ENCODE measurements at places on chromosomes 12 and 14. TPM values are rescaled to one million over a fixed set of nuclear protein-coding genes. Genes with fewer than 3 reads are reported as not detected.

DNA sequence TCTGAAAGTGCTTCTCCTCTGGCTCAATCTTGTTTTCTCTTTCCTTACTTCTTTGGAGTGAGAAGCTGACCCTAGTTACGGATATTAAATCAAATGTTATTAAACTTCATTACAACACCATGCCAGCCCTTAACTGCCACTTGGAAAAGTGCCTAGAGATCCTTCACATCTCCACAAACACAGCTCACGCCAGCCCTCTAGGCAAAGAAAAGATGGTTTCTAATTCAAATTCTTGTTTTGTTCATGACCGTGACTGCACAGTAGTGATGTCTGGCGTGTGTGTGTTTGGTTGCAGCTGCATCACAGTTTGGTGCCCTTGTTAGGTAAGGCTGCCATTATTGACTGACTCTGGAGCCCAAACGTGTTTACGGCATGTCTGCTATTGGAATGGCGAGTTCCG, 113.0 kb downstream of the BEGAIN start:
- DNase-seq, result no peak

DNA sequence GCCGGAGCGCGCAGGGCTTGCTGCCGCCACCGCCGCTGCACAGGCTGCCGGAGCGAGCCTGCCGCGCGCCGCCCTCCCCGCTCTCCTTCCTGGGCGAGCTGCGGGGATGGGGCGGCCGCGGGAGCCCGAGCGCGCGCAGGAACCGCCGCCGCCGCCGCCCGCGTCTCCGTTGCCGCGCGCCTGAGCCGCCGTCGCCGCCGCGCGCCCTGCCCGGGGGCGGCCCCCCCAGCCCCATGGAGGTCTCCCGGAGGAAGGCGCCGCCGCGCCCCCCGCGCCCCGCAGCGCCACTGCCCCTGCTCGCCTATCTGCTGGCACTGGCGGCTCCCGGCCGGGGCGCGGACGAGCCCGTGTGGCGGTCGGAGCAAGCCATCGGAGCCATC, 352 bp downstream of the PLXNC1 start:
- no peak for DNase-seq

DNA sequence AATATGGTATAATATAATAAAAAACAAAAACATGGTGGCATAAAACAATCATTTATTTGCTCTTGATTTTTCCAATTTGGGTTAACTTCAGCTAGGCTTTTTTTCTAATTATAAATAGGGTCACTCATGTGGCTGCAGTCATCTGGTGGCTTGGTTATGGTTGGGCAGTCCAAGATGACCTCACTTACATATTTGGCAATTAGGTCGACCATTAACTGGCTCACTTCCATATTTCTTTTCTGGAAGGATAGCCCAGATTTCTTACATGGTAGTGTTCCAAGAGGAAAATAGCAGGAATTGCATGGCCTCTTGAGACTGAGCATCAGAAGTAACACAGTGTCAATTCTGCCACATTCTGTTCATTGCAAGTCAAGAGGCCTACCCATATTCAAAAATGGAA, 153.4 kb downstream of the FUT8 start:
- DNase-seq, result no peak

The MYH6 gene
- total RNA-seq, result 0.30 TPM

GRCh38 chr14:45125754-45126153, 8.5 kb downstream of the FKBP3 start:
- no peak for DNase-seq

DNA sequence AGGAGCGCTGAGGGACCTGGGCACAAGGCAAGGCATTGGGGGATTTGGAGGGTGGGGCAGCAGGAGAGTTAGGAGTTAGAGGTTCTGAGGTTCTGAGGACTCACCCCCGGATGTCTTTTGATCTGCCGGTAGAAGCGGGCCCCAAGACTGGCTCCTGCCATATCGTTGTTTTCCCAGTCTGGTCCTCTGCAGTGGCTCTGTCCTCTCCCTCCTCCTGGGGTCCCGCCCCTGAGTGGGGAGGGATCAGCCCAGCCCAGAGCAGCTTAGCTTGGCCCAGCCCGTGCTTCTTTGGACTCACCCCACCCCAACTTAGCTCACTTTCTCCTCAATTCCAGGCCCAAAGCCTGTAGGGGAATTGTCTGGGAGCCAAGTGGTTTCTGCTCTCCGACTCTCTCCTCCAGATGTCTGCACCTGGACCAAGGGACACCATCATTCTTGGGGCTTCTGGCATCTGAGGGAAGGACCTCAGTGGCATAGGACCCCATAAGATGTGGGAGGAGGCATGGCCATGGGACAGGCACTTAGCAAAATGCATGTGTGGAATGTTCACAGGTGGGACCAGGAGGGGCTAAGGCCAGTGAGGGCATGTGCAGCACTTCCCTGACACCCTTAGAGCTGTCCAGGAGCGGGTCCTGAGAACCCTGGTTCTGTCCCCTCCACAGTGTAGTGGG, 7.5 kb downstream of the SHMT2 start:
- DNase-seq, result no peak

DNA sequence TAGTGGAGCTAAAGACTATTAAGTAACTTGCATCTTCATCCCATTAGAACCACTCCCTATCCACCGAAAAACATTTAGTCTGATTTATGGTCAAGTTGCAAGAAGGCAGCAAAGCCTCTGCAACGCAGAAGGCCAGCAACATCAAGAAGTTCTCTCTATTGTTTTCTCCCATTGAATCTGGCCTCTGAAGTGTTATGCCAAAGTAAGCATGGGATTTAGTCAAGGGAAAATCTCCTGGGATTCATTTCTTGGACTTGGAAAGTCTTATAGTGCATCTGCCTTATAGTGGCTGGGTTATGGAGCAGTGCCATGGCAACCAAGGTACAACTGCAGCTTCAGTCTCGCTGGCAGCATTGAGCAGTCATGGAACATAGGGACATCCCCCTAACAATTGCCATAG, 87.7 kb upstream of the KRR1 start:
- no peak for DNase-seq

GRCh38 chr12:70048521-70049250, 194.5 kb upstream of the CNOT2 start:
- DNase-seq, result no peak

DNA sequence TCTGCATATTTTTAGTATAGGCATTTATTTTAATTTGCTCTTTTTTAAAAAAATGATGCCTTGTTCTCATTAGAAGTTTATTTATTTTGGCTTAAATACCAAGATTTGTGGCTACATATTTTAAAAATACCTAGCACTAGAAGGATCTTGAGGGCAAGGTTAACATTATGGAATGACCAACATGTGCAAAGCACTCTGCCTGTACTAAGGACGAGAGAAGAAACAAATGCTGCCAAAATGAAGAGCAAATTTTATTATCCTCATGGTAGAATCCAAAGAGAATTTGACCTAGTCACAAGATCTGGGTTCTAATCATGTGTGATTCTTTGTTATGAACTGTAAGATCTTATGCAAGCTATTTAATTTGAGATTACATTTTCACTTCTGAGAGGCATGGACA, 2.8 kb downstream of the CAND1 start:
- DNase-seq, result no peak

The SLC7A7 gene
- 6.8 TPM for total RNA-seq

DNA sequence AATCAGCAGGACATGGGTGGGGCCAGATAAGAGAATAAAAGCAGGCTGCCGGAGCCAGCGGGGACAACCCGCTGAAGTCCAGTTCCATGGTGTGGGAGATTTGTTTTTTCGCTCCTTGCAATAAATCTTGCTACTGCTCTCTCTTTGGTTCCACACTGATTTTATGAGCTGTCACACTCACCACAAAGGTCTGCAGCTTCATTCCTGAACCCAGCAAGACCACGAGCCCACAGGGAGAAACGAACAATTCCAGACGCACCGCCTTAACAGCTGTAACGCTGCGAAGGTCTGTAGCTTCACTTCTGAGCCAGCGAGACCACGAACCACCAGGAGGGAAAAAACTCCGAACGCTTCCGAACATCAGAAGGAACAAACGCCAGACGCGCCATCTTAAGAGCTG, 2.8 kb upstream of the CNIH1 start:
- no peak for DNase-seq

The STON2 gene
- 28.7 TPM for total RNA-seq

DNA sequence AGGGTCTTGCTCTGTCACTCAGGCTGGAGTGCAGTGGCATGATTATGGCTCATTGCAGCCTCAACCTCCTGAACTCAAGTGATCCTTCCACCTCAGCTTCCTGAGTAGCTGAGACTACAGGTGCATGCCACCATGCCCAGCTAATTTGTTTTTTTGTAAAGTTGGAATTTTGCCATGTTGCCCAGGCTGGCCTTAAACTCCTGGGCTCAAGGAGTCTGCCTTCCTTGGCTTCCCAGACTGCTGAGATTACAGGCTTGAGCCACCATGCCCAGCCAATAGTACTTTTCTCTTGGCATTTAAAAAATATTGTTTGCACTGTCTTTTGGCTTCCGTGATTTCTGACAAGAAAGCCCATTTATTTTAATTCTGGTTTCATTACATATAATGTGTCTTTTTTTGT, 61.3 kb downstream of the DIP2B start:
- no peak for DNase-seq

The GPR84 gene
- total RNA-seq, result 0.79 TPM

All from skin of body (tissue), 3 donors.